Pericardium fibroblast (primary cell): ENCODE measurements at places on chromosomes 12 and 14. TPM values are rescaled to one million over a fixed set of nuclear protein-coding genes. Genes with fewer than 3 reads are reported as not detected.

Gene FZD10
- 0.17 TPM in 1 of 2 replicates, not detected in the other for total RNA-seq

Gene KRT6B
- total RNA-seq = not detected in 2 replicates

Gene GPRC5A
- total RNA-seq = 8.1 and 14.6 TPM in 2 replicates

Gene OTX2
- total RNA-seq = not detected in 2 replicates

Gene HOXC6
- total RNA-seq = 2.9 and 3.5 TPM in 2 replicates

Gene RNF212B
- total RNA-seq = not detected in 2 replicates

Gene OVCH1
- 0.12 and 0.17 TPM in 2 replicates for total RNA-seq

Gene GRIP1
- total RNA-seq = not detected in 2 replicates

Gene TMEM229B
- 0.12 and 1.8 TPM in 2 replicates for total RNA-seq

Gene KRT75
- not detected in 2 replicates for total RNA-seq

Gene STXBP6
- total RNA-seq = 11.2 and 15.5 TPM in 2 replicates
